ENCODE measurements at places on chromosomes 5 and 9. TPM values are rescaled to one million over a fixed set of nuclear protein-coding genes. Genes with fewer than 3 reads are reported as not detected.

DNA sequence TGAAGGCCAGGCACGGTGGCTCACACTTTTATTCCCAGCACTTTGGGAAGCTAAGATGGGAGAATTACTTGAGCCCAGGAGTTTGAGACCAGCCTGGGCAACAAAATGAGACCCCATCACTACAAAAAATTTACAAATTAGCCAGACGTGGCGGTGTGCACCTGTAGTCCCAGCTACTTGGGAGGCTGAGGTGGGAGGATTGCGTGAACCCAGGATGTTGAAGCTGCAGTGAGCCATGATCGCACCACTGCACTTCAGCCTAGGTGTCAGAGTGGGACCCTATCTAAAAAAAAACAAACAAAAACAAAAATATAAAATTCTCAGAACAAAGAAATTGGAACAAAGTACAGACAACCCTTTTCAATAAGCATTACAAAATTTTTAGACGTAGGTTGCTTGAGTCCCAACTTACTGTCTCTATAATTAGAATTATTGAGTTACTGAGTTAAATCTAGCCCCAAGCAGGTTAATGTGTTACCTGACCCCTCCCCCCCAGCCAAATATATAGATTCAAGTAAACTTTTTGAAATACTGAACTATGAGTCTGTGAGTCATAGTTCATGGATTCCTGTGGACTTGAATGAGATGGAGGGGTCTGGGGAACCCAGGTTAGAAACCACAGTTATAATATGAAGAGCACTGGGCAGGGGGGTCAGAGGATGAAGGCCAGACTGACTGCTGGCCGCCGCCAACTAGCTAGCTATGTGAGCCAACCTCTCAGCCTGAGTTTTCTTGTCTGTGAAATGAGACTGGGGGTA lies 173.1 kb downstream of the AOPEP start:
- no peak for DNase-seq

- no peak for DNase-seq
These were observed 22.0 kb downstream of the FNIP1 start for GRCh38 chr5:131774652-131775367.

GRCh38 chr5:57316798-57317327 lies 143.0 kb downstream of the GPBP1 start:
- no peak for DNase-seq

DNA sequence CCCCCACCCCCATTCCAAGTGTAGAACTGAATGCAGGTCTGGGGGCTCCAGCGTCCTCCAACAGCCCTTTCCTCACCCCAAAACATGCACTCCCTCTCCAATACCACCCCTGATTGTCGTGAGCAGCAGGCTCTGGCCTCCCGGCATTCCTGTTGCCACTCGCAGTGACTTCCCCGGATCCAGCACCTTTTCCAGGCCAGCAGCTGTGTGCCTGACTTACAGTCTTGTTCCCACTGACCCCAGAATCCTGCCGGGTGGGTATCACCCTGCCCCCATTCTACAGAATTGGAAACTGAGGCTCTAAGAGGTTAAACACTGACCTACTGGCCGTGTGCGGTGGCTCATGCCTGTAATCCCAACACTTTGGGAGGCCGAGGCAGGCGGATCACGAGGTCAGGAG lies 127.2 kb downstream of the OLFM1 start:
- DNase-seq, result no peak

DNA sequence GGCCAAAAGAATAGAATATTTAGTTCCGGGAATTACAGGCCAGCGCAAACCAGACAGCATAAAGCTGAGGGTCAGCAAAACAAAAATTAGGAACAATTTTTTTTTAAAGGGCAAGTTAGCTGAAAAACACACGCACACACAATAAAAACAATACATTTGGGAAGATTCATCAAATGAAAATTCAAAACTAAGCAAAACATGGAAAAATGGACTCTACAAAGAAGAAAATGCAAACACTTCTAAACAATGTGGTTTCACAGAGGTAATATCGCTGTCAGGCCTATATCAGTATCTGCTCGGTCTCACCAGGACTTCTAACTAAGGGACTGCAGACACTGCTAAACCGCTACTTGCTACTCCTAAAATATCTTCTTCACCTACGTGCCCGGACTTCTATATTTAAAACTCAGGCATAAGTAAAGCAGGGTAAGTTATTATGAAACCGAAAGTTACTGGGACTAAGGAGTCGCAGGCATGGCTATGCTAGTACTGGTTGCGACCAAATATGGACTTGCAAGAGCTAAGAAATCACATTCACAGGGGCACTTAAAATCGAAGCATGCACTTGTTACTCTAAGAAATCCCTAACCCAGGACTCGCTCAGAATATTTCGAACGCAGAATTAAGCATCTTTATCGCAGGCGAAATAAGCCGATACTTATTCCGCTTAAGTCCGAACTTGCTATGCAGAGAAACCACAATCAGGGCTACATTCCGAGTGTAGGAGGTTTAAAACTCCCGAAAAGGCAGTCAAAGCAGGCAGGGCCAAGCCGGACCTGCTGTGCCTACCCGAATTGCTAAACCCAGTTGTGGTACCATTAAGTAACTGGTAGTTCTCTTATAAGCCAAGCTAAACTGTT lies 2.3 kb downstream of the ANXA2R start:
- DNase-seq, result peak; percentile 47

Gene PLAC8L1
- total RNA-seq, result 1.4 TPM

Gene HBEGF
- 9.6 TPM for total RNA-seq

Measured in activated T-cell treated with anti-CD3 and anti-CD28 coated beads, Interleukin-2, amount 50 U/mL, for 72 hours (primary cell).